NCI-H187 (cell line): ENCODE measurements at places on chromosomes 12 and 14.
A peak's percentile ranks its signal among the peaks of the same experiment; 100 is the strongest.

DNA sequence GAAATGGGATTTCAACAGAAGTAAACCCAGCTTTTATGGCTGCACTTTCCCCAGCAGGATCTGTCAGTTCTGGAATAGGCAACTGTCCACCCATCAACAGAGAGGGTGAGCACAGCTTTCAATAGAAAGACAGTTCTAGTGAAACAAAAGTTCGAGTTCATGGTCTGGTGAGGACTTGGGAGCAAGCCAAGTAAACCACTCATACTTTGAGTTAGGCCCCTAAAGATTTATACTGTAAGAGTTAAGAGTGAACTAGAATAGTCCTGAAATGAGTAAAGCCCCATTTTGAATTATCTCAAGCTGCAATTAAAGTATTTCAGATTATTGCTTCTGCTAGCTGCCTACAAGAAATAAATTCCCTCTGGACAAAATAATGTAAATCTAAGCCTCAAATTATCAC lies 82.6 kb downstream of the METTL25 start:
- no peak for DNase-seq

GRCh38 chr14:60819575-60819974 lies 85.0 kb downstream of the MNAT1 start:
- DNase-seq, result no peak

GRCh38 chr12:6567112-6567670 lies 900 bp downstream of the NOP2 start:
- no peak for DNase-seq

DNA sequence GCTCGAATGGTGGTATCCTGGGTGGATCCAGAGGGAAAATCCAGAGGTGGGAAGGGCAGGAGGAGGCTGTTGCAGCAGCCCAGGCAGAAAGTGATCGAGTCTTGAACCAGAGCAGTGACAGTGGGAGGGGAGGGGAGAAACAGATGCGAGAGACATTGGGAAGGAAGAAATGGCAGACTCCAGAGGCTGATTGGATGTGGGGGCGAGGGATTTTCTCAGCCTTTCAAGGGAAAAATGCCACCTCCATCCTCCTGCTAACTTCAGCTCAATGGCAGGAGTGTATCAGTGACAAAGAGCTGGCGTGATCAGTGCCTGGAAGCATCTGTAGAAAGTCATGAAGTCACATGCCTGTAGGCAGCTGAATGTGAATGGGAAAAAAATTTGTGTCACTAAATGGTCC lies 38.6 kb upstream of the NRXN3 start:
- DNase-seq, result no peak

DNA sequence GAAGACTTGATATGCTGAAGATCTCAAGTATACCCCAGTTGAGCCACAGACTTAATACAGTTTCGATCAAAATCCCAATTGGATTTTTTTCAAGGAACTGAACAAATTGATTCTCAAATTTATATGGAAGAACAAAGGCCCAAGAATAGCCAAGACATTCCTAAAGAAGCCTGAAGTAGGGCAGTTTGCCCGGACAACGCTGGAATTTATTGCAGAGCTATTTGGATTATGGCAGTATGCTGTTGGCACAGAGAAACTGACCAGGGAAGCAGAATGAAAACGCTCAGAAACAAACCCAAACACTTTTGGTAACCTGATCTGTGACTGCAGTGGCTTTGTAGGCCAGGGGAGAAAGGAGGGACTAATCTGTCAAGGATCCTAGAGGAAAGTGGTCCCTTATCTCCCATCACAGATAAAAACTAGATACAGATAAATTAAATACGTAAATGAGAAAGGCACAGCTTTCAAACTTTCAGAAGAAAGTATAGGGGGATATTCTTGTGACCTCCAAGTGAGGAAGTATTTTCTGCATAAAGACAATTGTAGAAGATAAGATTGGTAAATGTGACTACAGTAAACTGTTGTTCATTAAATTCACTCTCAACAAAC lies 35.9 kb upstream of the GSC start:
- no peak for DNase-seq

DNA sequence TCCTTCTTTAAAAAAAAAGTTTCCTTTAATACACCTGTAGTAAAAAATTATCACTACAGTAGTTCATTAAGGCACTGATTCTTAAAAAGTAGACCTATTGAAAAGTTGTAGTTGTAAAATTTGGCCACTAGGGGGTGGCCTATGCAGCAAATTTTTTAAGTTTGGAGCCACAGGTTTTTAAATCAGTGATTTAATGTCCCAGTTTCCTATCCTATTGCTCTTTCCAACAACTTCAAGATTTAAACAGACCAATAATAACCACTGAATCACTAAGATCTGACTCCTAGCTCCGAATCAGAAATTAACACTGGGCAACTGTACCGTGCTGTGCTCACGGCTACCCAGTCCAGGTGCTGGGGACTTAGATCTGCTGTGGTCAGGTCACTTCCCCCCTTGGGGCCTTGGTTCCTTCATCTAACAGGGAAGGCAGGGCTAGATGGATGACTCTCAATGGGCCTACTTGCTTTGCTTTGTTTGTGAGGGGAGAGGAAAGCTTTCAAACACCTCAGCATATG lies 279.3 kb downstream of the MED13L start:
- DNase-seq, result no peak

DNA sequence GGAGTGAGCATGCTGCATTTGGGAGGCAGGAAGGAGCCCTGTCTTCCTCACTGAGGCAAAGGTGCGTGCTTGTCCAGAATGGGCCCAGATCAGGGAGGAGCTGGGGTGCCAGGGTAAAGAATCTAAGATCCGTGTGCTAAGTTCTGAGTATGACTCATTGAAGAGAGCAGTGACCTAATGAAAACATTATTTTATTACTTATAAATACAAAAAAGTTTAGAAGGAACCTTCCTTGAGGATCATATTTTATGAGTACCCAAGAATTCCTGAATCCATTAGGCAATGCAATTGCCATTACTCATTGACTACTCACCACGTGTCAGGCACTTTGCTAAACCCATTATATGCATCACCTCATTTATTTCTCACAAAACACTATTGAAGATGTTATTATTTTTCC lies 264.7 kb downstream of the EGLN3 start:
- DNase-seq, result no peak

- no peak for DNase-seq
Measured at GRCh38 chr14:60646226-60646818, 3.0 kb downstream of the SIX1 start.

GRCh38 chr12:16385782-16386646 lies 38.6 kb downstream of the MGST1 start:
- no peak for DNase-seq

DNA sequence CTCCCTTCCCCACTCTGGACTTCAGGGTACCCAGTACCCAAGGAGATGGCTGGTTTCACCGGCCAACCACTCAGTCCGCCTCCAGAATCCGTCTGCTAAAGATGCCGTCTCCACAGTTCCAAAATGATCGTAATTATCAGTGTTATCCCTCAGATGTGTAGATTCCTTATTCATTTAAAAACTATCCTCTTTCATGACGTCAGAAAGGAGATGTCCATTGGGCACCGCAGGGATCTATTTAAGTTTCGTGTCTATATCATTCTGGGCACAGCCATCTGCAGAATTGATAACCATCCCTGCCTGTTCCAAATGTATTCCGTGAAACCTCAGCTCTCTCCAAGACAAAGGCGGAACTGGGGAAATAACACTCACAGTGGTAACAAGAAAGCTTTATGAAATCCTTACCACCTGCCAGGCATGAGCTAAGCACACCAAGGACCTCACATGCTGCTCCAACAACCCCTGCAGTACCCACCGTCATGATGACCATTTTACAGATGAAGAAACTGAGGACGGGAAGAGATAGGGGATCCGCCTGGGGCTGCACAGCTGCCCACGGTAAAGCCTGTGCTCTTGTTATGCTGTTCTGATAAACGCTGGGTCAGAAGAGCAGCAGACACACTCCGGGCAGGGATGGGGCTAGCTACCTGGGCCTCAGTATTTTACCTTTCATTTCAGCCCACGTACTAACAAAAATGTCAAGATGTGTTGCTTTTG lies 90.0 kb downstream of the BCL11B start:
- no peak for DNase-seq

GRCh38 chr14:49892301-49892635 lies 614 bp upstream of the ARF6 start:
- peak; percentile 77 for DNase-seq

GRCh38 chr12:1635301-1636095 lies 6.5 kb downstream of the WNT5B start:
- no peak for DNase-seq

DNA sequence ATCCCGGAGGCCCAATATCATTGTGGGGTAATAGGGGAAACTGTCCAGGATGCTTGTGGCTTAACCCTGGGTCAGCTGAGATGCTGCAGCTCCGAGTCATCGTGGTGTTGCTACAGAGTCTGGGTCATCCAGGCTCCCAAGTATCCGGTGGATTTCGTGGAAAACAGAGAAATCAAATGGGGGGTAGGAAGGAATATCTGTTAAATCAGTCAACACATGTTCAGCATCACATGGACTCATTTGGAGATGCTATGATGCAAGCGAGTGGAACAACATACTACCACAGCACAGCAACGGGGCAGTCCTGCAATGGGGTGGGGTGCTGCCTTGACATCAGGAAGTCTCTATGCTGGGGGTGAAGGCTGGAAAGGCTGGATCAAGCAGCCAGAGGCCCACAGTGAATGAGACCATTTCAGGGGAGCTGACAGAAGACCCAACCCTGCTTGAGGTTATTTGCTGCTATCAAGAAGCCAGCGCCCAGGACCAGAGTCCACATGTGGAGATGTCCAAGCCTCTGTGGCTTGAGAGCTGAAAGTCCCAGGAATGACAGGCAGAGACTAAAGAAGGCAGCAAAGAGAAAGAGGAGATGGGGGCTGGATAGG lies 22.9 kb downstream of the VDR start:
- DNase-seq, result no peak

- no peak for DNase-seq
Measured at GRCh38 chr12:107026806-107027635, 40.1 kb upstream of the MTERF2 start.

DNA sequence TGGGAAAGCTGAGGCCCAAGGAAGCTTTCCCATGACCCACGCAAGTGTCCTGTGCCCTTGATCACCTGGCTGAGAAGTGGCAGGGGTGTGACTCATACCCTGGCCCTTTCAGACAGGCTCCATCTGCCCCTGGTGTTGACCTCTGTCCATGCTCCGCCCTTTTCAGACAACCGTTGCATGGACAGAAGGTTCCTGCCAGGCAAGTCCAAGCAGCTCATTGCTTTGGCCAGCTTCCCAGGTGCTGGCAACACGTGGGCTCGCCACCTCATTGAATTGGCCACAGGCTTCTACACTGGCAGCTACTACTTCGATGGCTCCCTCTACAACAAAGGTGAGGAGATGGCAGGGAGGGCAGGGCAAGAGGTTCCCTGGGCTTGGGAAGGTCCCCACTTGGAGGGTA lies 103.5 kb downstream of the WSCD2 start:
- no peak for DNase-seq

GRCh38 chr12:67748743-67749040 lies 100.1 kb downstream of the DYRK2 start:
- DNase-seq, result no peak

DNA sequence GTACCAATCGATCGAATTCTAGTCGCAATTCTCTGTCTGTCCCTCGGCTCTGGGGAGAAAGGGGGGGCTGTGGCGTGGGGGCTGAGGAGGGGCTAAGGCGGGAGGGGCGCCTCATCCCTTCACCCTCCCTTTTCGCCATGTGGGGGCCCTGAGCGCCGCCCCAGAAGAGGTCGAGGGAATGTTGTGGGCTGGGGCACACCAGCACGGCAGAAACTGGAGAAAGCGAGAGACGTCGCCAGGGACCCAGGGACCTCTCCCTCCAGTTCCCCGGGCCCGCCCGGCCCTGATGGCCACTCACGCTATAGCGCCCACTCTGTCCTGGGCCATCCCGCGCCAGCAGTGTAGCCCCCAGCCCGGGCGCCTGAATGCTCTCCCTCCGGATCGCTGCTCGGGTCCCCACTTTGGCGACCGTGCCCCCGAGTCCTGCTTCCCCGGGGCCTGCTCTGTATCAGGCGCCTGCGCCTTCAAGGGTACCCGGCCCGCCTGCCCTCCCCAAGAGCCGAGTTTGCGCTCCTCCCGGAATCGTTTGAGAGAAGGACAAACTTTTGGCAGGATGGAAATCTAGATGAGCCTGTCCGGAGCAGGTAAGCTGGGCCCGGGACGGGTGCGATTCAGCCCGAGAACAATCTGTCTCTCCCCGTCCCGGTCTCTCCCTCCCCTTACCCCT lies 62.6 kb downstream of the SMUG1 start:
- no peak for DNase-seq

DNA sequence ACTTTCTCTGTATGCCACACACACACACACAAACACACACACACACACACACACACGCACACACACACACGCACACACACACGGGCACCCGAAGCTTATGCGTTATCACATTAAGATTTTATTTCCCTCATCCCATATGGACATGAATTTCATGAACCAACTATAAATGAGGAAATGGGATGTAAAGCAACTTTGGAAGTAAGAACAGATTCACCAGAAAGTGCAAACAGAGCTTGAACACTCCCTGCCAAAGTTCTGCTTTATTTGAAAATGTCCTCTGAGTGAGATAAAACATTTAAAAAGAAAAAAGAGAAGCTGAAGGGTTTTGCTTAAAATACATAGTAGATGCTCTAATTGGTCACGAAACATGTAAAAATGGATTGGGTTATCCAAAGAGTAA lies 90.4 kb upstream of the OTX2 start:
- DNase-seq, result no peak

- DNase-seq, result no peak
Measured at GRCh38 chr12:17954788-17955187, 135.2 kb downstream of the RERGL start.

GRCh38 chr14:51865953-51866747 lies 5.7 kb downstream of the GNG2 start:
- no peak for DNase-seq

DNA sequence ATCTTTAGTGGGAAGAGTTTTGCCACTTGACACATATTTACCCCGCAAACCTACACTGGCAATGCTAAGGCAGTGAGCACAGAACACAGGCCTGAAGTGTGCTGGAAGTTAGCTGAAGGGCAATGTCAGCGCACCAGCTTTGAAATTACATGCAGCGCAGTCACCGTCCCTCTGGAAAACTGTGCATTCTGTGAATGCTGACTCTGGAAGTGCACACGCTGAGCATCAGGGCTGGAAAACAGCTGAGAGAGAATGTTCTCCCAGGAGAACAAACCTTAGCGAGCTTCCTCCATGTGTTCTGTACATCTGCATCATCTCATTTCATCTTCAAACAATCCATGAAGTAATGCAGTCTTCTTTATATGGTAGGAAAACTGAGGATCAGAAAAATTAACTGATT lies 448.2 kb downstream of the NRXN3 start:
- no peak for DNase-seq

DNA sequence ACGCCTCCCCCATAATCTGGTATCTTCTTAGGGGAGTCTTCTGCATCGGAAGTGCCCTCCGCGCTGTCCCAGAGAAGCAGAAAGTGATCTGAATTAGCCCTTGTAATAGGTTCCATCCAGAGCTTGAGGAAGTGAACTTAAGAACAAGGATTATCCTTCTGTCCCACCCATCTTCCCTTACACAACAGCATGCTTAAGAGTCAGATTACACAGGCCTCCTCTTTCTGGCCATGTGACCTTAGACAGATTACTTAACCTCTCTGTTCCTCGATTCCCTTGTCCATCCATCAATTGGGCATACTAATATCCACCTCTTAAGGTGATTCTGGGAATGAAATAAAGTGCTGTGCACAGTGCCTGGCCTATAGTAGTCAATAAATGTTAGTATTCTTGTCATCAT lies 11.4 kb downstream of the CABP1 start:
- no peak for DNase-seq

GRCh38 chr12:33828326-33828725 lies 194.0 kb upstream of the ALG10 start:
- DNase-seq, result no peak

- no peak for DNase-seq
Measured at GRCh38 chr12:94754653-94755052, 104.3 kb upstream of the TMCC3 start.
